ENCODE measurements at places on chromosomes 1 and 21. TPM values are rescaled to one million over a fixed set of nuclear protein-coding genes. Genes with fewer than 3 reads are reported as not detected.

Gene ARMH1
- total RNA-seq, result 0.11 TPM

Gene FBLIM1
- total RNA-seq, result 54.5 TPM

Gene CR2
- total RNA-seq, result not detected

Gene NMNAT2
- 0.50 TPM for total RNA-seq

Gene STIL
- total RNA-seq, result 15.6 TPM

Gene PRKAA2
- 5.1 TPM for total RNA-seq

Gene SLAMF9
- total RNA-seq, result not detected

Gene FCGR3A
- not detected for total RNA-seq

Gene LPAR3
- 16.7 TPM for total RNA-seq

Gene HSD3B1
- total RNA-seq, result not detected

Gene ADGRL2
- total RNA-seq, result 14.6 TPM

Gene HHAT
- 1.9 TPM for total RNA-seq

All from uterine smooth muscle cell (primary cell).